Stimulated activated CD8-positive, alpha-beta memory T cell treated with anti-CD3 and anti-CD28 coated beads, Interleukin-4, amount 100 ng/mL, for 48 hours (primary cell): ENCODE measurements at places on chromosomes 7 and 10.

DNA sequence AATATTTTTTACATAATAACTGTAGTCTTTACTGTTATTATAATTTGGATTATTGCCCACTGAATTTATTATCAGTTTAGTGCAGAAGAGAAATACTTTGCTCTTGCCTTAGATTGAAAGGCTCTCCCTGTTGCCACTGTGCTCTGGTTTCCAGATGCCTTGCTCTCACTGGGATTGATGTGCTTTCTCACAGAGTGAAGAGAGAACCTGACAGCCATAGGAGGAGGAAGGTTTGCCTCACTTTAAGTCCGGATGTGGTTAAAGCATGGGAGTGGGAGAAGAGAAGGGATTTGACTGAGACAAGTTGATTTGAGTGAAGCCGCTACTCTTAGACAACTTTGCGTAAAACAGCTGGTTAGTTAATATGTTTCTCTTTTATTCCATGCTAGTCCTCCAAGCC, 68.2 kb upstream of the RPA3 start:
- no peak for DNase-seq

DNA sequence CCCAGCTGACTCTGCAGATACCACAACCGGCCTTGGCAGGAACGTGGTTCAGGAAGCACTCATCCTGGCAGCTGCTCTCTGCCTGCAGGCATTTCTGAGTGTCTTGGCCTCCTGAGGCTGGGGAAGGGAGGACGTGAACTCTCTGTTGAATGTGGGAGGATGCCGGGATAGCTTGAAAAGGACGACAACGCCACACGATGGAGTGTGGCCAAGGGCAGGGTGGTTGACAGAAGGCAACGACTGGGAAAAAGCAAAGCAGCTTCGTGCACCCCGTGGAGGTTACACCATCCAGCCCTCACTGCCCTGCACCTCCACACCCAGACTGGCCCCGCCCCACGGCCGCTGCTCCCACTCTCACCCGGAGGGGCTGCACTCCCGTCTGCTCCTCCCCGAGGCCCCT, 466.1 kb upstream of the FOXK1 start:
- no peak for DNase-seq

GRCh38 chr10:82609845-82610244, 734.9 kb downstream of the NRG3 start:
- DNase-seq: no peak

DNA sequence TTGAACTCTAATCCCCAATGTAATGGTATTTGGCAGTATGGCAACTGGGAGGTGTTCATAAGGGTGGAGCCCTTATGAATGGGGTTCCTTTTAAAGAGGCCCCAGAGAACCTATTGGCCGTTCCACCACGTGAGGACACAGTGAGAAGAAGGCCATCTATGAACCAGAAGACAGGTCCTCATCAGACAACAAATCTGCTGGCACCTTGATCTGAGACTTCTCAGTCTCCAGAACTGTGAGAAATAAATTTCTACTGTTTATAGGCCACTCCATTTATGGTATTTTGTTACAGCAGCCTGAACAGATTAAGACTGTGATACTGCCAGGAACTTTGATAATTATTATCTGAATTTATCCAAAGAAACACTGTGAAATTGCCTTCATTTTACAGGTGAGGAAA, 132.3 kb downstream of the GLI3 start:
- DNase-seq: no peak

DNA sequence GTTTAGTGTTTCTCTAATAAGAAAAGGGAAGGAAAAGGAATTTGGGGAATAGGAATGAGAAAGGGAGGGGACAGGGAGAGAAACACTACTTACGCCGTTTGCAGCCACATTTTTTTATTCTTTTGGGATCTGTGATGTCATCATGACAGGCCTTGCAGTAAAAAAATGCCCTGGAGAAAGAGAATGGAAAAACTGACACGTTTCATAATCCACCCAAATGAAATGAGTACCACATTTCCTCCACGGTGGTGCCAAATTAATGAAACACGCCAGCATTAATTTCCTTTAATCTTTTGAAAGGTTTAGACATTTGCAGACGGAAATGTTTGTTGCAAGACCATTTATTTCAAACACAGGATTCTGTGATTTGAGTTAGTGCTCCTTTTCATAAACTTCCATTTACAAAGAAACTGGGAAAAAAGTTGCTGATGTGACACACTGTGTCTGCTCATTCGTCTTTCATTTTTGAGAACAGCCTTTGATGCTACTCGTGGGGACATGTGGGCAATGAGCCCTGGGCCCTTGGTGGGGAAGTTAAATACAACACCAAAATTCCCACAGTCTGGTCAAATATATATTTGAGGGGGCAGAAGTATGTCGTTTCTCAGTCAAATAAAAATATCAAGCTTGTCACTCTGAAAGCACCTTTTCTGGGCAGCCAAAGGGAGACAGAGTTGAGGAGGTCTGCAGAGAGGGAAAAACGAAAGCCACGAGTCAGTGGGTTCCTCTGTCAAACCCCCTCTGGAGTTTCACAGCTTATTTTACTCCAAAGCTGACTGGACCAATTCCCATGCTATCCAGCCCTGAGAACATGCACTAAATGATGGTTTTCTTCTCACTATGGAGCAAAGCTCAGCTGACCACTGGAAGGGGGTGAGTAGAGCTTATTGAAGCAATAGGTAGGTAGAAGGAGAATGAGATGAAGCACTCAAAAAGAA, 625.5 kb downstream of the KCNMA1 start:
- DNase-seq: no peak

- no peak for DNase-seq
These were observed 35.6 kb downstream of the PITRM1 start for GRCh38 chr10:3136763-3137611.

GRCh38 chr7:146366938-146367337, 250.3 kb downstream of the CNTNAP2 start:
- DNase-seq: no peak

DNA sequence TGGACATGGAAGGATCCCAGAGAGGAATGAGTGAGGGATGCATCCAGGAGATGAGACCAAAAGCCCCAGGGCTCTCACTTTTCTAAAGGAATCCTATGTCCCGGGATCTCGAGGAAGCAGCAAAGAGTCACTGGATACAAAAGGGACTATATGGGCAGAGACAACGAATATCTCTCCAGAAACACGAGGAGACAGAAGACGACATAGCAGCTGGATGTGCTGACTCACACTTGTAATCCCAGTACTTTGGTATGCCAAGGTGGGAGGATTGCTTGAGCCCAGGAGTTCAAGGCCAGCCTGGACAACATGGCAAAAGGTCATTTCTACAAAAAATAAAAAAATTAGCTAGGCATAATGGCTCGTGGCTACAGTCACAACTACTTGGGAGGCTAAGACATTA, 24.7 kb upstream of the MSMB start:
- no peak for DNase-seq

GRCh38 chr10:28778524-28778923, 101.2 kb downstream of the BAMBI start:
- DNase-seq: no peak

DNA sequence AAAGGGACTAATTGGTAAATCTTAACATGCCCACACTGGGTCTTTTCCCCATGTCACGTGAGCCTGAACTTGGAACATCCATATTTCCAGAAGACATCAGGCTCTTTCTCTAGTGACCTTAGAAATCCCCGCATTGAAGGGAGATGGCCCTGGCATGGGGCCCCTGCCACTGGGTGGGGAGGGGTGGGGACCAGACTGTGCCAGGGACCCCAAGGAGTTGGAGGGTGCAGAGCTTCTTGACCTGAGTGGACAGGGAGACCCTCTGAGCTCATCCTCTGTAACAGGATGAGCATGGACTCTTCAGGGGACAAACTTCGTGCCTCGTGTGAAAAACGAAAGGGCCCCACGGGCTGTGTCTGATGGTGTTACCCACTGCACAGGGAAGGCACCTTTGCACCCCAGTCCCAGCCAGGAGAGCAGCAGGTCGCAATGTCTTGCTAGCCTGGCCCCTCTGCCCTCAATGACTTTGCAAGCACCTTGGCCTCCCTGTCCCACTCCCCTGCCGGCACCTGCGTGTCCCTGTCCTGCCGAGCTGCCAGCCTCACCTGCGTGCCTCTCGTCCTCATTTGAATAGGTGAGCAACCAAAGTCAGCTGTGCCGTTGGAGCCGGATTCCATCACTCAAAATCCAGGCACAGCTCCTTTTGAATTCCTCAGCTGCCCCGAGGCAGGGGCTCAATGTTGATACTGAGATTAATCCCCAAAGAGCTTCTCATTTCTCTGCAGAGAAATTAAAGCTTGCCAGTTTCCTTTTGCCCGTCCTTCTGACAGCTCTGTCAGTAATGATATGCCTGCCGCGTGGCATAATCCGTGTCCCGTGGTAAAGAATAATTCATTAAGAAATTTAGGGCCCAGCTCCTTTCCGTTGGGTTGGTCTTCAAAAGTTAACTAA, 234.9 kb downstream of the EBF3 start:
- DNase-seq: no peak

DNA sequence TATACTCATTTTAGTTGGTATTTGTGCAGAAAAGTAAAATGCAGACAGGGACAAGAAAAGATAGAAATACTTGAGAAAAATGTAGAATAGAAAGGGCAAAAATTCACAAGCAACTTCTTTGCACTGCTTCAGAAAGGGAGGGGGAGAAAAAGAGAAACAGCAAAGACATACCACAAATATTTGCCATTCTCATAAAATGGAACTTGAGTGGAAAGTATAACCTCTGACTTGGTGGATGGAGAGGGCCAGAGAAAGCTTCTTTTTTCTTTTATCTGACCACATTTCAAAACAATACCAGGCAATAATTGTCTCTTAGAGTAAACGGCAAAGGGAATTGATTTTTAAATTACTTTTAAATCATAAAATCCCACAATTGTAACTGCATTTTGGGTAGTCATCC, 35.8 kb upstream of the TRUB1 start:
- DNase-seq: no peak

GRCh38 chr10:22736134-22736533, 21.8 kb upstream of the PIP4K2A start:
- no peak for DNase-seq

GRCh38 chr10:115026056-115026745, 67.0 kb upstream of the ATRNL1 start:
- DNase-seq: no peak

- no peak for DNase-seq
These were observed 5.8 kb downstream of the ZNF365 start for GRCh38 chr10:62380016-62380415.
